Activated CD8-positive, alpha-beta memory T cell treated with anti-CD3 and anti-CD28 coated beads for 1 hour (primary cell): ENCODE measurements at places on chromosomes 4 and X.

GRCh38 chr4:85548841-85549240 lies 73.9 kb downstream of the ARHGAP24 start:
- no peak for DNase-seq

GRCh38 chrX:17413228-17413627 lies 38.2 kb downstream of the NHS start:
- no peak for DNase-seq

- no peak for DNase-seq
These were observed 31.6 kb upstream of the PPARGC1A start for GRCh38 chr4:23921447-23921845.

DNA sequence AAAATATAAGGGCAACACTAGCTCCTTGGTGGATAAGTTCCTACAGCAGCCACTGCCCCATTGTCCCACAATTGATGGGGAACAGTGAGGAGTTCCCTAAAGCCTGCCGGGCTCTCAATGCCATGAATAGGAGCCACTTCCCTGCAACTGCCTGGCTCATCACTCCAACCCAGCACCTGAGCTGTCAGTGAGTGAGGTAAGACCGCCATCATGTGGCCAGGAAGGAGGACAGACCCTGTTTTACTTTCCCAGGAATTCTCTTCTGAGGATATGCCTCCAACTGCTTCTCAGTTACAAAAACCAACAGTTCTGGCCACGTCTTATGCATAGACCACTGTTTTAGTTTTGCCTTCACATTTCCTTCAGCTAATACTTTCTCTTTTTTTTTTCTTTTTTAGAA lies 45.5 kb downstream of the SRPX start:
- DNase-seq = no peak

DNA sequence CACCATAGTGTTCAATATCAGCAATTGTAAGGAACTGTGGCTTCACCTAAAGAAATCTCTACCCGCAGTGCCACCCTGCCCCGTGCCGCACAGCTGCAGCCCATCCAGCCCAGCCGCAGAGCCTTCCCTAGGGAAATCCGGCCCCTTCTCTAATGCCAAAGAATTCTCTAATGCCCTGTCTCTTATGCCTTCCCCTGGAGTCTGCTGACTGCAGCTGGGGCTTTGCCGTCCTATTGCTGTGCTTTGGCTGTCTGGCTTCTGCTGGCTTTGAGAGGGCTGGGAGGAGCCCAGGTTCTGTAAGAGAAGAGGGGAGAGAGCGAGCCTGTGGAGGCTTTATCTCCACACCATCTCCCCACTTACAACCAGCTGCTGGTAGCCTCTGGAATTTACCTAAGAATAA lies 85.9 kb upstream of the HELT start:
- DNase-seq = no peak

DNA sequence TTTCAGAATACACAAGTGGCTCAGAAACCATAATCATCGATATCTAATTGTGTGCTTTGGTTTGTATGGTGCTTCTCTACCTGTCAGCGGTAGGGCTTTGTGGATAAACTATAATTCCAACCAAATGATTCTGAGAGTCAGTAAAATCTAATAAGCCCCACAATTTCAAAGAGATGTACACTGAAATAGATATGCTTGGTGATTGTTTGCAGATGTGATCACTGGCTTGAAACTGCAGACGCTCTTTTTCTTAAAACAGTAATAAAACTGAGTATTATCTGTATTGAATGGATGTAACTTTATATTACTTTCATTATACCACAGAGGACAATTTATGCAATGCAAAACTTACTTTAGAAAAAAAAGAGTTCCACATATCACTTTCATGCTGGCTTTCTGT lies 198.8 kb upstream of the ANXA10 start:
- no peak for DNase-seq

DNA sequence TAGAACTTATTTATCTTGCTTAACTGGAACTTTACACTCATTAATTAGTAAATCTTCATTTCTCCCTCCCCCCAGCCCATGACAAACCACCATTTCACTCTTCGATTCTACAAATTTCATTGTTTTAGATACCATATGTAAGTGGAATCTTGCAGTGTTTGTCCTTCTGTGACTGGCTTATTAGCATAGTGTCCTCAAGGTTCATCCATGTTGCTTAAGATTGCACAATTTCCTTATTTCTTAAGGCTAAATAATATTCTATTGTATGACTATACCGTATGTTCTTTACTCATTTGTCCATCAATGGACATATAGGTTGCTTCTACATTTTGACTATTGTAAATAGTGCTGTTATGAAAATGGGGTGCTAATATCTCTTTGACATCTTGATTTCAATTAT lies 24.5 kb upstream of the RNF212 start:
- DNase-seq = no peak

DNA sequence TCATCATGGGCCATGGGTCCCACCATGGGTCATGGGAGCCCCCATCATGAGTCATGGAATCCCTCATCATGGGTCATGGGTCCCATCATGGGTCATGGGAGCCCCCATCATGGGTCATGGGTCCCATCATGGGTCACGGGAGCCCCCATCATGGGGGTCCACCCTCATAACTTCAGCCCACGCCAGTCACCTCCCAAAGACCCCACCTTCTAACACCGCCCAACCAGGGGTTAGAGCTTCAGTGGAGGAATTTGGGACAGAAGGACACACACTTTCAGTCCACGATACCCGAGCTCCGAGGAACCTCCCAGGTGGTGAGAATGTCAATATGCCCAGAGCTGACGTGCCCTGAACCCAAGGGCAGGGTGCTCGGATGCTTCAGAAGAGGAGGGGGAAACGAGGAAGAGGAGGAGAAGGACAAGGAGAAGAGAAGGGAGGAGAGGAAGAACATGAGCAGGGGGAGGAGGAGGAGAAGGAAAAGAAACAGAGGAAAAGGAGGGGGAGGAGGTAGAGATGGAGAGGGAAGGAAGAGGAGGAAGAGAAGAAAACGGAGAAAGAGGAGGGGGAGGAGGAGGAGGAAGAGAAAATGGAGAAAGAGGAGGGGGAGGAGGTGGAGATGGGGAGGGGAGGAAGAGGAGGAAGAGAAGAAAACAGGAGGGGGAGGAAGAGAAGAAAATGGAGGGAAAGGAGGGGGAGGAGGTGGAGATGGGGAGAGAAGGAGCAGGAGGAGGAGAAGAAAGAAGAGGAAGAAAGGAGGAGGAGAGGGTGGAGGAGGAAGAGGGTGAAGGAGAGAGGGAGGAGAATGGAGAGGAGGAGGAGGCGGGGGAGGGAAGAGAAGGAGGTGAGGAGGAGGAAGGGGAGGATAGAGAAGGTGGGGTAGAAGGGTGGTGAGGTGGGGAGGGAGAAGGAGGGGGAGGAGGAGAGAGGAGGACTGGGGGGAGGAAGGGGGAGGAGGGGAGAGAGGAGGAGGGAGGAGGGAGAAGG lies 17.7 kb downstream of the IL3RA start:
- no peak for DNase-seq

GRCh38 chrX:130165181-130165702 lies 399 bp downstream of the AIFM1 start:
- DNase-seq = no peak

DNA sequence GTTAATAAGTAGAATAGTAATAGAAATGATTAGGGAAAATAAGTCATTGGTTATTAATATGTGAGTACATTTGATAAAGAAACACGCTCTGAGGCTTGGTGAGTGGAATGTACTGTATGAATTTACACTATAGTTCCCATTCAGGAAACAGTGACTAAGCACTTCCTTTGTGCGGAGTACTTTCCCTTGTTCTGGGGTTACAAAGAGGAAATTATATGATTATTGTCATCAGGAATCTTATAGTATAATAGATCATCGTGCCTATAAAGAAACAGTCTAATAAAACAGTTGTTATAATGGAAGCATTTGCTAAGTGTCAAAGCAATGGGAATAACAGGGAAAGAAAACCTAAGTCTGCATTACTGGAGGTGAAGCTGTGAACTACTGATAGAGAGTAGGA lies 138.0 kb downstream of the RPA4 start:
- DNase-seq = no peak

GRCh38 chr4:76984127-76984526 lies 34.6 kb downstream of the SEPTIN11 start:
- no peak for DNase-seq

- DNase-seq = no peak
These were observed 546.5 kb upstream of the GALNTL6 start for GRCh38 chr4:171266671-171267070.

GRCh38 chr4:39528061-39528465 lies 824 bp upstream of the UGDH start:
- no peak for DNase-seq

- DNase-seq = no peak
These were observed 69.1 kb downstream of the RASL11B start for GRCh38 chr4:52931243-52931642.
